ENCODE measurements at places on chromosomes 6 and 20.

DNA sequence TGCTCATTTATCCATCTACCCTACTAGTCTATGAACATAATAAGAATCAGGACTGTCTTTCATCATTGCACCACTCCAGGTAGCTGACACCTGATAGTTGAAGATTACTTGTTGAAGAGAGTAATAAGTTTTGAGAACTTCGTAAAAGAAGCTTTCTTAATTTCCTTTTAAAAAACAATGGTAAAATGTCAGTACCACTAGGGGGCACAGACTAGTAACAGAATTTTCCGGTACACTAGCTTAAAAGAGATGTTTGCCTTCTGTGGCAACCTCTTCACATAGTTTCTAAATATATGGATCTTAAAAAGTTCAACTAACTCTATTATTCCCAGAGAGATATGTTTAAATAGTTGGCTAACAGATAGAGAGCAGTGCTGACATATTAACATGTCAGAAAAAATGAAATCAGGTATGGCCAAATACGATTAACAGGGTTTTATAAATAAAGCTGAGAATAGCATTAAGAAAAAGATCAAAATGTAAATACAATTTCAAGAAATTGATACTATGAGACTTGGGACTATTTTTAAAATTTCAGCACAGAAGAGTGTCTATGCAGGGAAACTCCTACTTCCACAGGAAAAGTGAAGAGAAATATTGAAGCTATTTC, 5.4 kb upstream of the KCNQ5 start:
- peak; percentile 50 for DNase-seq

DNA sequence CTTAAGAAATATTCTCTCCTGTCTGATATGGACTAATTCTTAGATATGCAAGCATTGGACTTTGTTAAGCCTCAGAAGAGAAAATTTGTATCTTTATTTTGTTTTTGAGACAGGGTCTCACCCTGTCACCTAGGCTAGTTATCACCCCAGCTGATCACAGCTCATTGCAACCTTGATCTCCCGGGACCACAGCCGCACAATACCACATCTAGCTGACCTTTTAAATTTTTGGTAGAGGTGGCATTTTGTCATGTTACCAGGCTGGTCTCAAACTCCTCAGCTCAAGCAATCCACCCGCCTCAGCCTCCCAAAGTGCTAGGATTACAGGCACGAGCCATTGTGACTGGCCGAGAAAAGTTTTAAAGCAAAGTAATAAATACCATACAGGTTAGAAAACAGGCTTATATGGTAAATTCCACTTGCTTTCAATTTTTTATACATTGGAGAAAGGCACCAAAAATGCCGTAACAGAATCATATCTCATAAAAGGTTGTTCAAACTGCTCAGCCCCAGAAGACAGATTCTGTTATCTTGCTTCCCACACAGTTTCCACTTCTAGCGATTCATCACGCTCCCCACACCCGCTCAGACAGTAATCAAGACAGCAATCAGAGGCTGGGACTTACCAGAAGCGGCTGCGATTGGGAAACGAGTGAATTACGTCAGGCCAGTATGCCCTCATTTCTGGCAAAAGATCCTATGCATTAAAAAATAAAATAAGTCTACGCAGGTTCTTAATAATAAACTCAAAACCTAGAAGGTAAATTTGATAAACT, 13.8 kb downstream of the RNASET2 start:
- DNase-seq: peak; percentile 43

DNA sequence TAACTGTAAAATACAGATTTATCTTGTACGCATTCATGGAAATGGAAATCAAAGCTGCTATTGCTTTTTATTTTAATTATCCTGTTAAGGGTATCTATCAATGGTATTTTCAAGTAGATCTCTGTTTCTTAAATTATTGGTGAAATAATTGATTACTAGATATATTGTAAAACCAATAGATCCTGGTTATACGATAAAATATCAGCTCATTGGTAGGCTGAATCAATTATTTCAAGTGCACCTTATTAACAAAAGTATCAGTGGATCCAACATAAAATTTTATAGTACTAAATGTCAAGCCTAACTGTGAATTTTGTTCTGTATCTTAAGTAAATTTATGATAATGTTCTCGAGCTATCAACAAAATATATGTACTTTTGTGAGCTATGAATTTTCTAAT, 21.8 kb downstream of the PARD6B start:
- DNase-seq: no peak

- no peak for DNase-seq
Observed at GRCh38 chr20:24756292-24757025, 192.6 kb upstream of the CST7 start.

- DNase-seq: no peak
Observed at GRCh38 chr20:20277894-20278335, 90.0 kb upstream of the INSM1 start.

GRCh38 chr6:123616942-123617341, 19.8 kb downstream of the TRDN start:
- no peak for DNase-seq

DNA sequence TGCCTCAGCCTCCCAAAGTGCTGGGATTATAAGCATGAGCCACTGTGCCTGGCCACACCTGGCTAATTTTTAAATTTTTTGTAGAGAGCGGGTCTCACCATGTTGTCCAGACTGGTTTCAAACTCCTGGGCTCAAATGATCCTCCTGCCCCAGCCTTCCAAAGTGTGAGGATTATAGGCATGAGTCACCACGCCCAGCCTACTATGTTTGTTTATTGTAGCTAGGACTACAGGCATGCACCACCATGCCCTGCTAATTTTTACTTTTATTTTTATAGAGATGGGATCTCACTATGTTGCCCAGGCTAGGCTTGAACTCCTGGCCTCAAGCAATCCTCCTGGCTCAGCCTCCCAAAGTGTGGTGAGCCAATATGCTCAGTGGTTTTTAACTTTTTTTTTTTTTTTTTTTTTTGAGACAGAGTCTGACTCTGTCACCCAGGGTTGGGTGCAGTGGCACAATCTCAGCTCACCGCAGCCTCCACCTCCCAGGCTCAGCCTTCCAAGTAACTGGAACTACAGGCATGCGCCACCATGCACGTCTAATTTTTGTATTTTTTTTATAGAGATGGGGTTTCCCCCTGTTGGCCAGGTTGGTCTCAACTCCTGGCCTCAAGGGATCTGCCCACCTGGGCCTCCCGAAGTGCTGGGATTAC, 12.0 kb upstream of the DDX43 start:
- peak; percentile 26 for DNase-seq

DNA sequence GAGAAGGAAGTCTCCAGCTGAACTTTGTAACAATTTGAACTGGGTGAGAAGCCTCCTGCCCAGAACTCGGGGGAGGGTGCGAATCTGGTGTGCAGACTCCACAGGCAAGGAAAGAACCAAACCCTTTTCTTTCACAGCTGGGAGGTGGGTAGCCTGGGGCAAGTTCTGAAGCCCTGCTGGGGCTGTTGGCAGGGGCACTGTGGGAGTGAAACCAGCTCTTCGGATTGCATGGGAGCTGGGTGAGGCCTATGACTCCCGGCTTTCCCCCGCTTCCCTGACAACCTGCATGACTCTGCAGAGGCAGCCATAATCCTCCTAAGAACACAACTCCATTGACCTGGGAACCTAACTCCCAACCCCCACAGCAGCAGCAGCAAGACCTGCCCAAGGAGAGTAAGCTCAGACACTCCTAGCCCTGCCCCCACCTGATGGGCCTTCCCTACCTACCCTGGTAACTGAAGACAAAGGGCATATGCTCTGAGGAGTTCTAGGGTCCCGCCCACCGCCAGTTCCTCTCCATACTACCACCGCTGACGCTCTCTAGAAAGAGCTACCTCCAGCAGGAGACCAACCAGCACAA, 37.5 kb downstream of the SOD2 start:
- DNase-seq: no peak

DNA sequence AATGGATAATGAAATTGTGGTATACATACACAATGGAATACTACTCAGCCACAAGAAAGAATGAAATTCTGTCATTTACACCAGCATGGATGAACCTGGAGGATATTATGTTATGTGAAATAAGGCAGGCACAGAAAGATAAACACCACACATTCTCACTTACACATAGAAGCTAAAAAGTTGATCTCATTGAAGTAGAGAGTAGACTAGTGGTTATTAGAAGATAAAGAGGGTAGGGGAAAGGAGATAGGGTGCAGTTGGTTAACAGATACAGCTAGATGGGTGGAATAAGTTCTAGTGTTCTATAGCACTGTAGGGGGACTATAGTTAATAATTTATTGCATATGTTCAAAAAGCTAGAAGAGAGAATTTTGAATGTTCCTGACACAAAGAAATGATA, 25.5 kb upstream of the LTV1 start:
- DNase-seq: no peak

DNA sequence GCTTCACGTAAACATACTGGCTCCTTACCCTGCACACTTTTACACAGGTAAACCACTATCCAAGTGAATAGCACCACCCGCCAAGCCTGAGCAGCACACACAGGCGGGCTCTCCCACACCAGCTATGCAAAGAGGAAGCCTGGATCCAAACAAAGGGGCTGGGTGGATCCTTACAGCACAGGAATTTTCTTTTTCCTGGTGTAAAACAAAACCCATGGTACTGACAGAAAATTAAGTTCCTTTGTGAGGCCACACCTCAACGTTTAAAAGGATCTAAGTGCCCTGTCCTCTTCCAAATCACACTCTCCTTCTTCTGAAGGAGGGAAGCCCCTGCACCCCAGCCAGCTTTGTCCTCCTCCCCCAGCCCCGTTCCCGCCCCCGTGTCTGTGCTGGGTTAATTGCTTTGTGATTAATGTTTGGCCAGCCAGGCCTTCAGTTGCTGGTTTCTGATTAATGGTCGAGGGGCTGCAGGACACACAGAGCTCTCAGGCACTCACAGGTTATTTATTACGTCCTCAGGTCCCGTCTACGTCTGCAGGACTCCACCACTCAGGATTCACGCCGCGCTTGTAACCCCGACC, 6.1 kb downstream of the DACT2 start:
- no peak for DNase-seq

- DNase-seq: no peak
Observed at GRCh38 chr6:169653691-169654090, 48.1 kb downstream of the WDR27 start.

DNA sequence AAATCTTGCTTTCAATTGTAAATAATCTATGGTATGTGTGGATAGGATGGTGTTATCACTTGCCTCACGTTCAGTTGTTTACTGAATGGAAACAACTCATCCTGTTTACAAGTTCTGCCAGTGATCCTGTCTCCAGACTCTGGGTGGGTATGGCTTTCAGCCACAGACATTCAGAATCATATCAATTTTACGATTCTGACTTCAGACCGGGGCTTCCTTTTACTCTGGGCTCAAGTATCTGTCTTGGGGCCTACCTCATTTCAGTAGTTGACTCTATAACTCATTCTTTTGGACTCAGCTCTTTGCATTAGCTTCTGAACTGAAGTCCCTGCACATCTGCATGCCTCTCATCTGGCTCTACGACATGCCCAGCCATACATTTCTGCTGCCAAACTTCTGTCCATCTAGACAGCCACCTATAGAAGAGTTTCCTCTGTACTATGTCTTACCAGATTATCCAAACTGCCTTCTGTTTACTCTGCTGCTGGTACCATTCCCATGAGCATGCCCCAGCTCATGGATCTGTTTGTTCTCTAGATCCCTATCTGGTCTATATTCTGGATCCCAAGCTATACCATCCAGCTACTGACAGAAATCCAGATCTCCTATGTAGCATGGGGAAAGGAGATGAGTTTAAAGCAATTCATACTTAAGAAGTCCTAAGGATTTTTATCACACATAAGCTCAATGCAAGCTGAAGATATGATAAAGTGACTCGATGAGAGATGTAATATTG, 34.3 kb downstream of the FYN start:
- no peak for DNase-seq

- no peak for DNase-seq
Observed at GRCh38 chr6:107820338-107821261, 3.5 kb downstream of the SCML4 start.

GRCh38 chr6:35359744-35360348, 17.5 kb downstream of the PPARD start:
- DNase-seq: peak; percentile 90

GRCh38 chr20:57539889-57540288, 14.9 kb upstream of the CTCFL start:
- peak; percentile 1 for DNase-seq

DNA sequence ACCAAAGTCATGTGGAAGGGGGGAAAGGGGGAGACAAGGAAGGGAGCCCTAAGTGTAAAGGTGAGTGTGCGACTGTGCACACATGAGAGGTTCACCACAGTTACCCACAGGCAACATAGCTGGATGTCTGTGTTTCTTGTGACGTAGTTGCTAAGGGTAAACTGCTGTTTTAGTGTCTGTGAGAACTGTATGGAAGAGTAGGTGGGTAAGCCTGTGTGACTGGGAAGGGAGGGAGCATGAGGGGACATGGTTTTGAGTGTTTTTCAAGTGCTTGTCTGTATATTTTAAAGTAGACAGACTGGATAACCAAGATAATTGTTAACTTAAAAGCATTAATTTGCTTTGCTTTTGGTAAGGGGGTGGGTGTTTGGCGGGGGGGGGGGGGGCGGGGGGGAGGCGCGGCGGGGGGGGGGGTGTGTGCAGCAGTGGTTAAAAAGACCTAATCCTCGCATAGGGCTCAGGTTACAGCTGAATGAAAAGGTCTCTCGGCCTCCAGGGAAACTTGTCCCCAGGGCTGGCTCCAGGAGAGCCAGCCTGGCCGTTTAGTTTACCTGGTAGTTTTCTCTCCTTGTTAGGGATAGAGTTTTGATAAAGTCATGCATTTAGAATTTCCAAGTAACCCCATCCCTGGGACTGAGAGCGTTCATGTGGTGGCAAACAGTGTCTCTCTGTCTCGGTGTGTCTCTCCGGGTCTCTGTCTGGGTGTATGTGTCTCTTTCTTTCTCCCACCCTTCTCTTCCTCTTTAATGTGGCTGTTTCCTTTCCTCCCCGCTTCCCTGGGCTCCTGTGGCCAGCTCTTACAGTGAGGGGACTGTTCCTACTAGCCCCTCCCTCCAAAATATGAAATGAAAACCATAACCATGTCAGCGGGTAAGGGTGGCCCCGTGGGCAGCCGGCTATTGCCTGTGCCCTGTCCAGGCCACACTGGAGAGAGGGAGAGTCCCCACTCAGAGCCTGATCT, 3.4 kb downstream of the SCUBE3 start:
- no peak for DNase-seq

GRCh38 chr6:108561742-108562502, 1.2 kb downstream of the FOXO3 start:
- DNase-seq: peak; percentile 28

DNA sequence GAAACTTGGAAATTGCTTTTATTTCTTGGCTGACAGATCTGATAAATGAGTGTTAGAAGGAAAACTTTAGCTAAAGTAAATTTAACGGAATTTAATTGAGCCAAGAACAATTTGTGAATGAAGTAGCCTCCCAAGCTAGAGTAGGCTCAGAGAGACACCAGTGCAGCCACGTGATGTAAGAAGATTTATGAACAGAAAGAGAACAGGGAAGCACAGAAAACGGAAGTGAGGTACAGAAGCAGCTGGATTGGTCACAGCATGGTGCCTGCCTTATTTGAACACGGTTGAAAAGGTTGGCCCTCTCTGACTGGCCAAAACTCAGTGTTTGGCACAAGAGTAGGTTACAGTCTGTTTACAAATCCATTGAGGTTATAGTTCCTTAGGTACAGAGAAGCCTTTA, 29.5 kb upstream of the IFNGR1 start:
- DNase-seq: no peak

GRCh38 chr6:89984926-89985750, 90.9 kb downstream of the GJA10 start:
- peak; percentile 53 for DNase-seq

Measured in iris pigment epithelial cell (primary cell).